ENCODE measurements at places on chromosomes 5 and 9.

GRCh38 chr9:3708751-3709150, 182.9 kb upstream of the RFX3 start:
- DNase-seq, result no peak

- DNase-seq, result no peak
Observed at GRCh38 chr5:8997542-8998070, 548.3 kb downstream of the SEMA5A start.

GRCh38 chr9:71908825-71909224, 2.2 kb downstream of the ABHD17B start:
- no peak for DNase-seq

- DNase-seq, result no peak
Observed at GRCh38 chr9:114055061-114055460, 23.0 kb downstream of the AMBP start.

DNA sequence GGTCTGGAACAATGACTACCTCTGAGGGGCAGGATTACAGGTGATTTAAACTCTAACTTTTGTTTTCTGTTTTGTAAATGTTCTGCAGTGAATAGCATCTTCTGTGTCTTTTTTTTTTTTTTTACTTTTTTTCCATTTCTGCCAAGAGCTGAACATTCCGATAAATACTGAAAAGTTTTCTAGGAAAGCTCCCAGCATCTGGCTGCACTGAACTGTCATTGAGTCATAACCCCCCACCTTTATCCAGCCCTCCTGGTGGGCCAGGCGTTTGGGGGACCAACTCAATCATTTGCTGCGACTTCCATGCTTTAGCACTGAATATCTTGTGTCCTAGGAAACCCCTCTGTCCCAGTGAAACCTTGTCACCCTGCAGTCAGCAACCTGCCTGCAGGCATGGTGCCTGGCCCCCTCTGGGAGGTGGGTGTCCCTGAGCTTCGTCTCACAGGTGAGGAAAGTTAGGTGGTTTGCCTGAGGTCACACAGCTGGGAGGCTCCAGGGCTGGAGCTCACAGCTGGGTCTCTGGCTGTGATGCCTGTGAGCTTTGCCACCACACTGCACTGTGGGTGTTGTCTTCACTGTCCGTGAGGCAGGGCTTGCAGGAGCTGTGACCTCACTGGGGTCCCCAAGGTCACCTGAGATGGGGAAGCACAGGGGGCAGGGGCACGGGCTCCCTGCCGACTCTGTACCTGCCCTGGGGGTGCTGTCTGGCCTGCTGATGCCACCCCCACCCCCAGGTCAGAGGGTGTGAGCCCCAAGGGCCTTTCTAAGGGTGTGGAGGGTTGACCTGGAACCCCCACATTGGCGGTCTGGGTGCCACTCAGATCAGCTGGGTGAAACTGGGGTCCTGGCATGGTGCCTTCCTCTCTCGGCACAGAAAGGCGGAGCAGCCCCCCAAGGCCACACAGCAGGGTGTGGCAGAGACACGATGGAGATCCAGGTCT, 14.1 kb downstream of the PLPP7 start:
- DNase-seq, result no peak

- no peak for DNase-seq
Observed at GRCh38 chr9:137611623-137612609, 6.4 kb downstream of the ARRDC1 start.

DNA sequence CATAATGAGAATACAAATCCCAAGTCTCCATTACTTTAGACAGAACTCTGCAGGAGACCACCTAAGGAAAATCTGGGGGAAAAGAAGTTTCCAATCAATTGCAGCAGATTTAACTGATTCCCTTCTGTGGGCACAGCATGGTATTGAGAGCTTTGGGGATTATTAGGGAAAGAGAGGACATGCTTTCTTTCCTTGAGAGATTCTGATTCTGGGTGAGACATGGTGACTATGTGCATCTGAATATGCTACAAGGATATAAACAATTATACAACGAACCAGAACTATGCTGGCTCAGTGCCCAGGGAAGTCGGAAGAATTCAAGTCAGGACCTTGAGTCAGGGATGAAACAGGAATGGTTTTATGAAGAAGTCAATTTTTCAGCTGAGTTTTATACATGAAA, 183.7 kb downstream of the PDE4D start:
- no peak for DNase-seq

DNA sequence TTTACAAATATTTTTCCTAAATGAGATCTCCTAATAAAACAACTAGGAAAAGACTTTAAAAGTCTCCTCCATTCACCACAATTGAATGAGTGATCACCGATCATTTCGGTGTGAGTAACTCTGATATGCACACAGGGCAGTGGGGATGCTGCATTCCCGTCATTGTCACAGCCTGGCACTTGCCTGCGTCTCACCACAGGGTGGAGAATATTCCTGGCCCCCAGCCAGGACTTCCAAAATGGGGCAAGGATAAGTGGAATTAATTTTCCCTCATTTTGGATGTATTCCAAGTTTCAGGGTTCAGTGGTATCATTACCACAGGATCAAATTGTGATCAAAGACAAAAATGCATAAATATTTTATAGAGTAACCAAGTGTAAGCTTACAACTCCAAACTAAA, 107.1 kb downstream of the CTNND2 start:
- DNase-seq, result no peak

DNA sequence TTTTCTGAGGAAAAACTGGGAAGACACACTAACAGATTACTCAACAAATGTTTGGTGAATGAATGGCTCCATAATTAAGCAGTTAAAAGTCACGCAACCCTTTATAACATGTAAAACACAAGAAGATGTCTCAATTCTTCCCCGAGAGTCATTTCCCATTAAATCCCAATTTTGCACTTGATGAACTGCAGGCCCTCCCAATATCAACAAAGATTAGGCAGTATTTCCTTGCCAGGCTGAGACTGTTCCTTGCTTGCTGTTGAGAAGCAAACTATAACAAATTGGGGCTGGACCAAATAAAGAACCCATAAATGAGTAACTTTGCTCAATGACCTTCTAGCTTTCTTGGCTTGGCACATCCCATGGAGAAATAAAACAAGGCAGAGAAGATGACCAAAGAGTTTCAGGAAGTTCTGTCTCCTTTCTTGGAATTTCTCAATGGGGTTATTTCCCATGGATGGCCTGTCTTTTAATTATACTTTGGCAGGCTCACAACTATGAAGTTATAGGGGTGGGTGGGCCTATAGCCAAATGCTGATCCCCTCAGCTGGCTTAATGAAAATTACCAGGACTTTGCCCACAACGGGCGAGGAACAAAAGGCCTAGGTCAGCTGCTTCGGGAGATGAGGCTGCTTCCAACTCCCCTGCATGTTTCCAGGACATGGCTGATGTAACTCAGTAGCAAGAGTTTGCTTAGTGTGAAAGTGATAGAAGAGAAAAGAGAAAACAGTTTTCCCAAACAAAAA, 243.1 kb upstream of the RFX3 start:
- no peak for DNase-seq

GRCh38 chr9:91736311-91736710, 213.7 kb downstream of the ROR2 start:
- no peak for DNase-seq

DNA sequence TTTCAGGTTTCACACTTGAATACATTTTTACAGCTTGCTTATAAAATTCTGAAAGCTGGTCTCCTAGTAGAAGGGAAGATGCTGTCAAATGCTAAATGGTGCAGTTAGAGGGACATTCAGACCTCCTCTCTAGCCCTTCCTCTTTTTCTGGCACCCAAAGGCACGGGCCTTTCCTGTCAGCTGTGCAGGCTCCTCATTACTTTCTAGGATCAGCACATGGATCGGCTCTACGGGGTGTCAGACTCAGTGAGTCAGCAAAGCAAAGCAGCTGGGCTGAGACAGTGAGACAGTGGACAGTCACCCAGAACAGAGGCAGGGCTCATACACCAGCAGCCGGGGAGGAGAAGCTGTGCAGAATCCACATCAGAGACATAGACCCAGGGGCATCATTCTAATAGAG, 80.0 kb upstream of the TNC start:
- no peak for DNase-seq

DNA sequence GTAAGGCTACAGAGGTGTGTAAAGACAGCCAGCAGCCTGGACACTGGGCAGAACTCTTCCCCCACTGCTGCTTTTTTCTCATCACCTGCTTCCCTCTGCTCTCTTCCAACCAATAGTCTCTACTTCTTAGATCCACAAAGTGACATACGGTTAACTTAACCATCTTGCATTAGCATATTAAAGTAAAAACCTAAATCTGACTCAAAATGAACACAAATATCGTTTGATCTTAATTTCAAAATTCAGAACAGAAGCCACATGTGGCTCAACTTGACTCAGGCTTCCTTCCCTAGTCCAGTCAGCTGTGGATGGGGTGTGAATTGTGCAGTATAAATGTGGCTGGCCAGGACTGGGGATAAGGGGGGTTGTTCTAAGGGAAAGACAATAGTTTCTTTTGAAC, 114.3 kb downstream of the STARD4 start:
- DNase-seq, result no peak

GRCh38 chr9:109422641-109423040, 75.5 kb downstream of the PTPN3 start:
- no peak for DNase-seq

- DNase-seq, result no peak
Observed at GRCh38 chr5:143562935-143563334, 159.4 kb upstream of the NR3C1 start.

DNA sequence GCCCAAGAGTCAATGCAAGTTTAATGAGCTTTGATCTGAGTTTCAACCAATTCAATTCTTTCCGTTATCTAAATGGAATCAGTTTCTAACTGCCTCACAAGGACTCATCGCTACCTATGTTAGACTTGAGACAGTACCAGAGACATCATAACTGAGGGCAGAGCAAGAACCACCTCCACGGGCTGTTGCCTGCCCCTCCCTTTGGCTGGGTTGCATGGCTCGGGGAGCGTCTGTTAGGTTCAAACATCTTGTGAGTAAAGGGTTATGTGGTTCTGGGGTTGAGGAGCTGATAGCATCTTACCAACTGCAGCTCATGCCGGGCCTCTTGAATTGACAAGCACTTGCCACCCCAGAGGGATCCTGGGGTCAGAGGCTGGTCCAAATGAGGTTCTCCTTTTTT, 457.9 kb downstream of the ENC1 start:
- no peak for DNase-seq

DNA sequence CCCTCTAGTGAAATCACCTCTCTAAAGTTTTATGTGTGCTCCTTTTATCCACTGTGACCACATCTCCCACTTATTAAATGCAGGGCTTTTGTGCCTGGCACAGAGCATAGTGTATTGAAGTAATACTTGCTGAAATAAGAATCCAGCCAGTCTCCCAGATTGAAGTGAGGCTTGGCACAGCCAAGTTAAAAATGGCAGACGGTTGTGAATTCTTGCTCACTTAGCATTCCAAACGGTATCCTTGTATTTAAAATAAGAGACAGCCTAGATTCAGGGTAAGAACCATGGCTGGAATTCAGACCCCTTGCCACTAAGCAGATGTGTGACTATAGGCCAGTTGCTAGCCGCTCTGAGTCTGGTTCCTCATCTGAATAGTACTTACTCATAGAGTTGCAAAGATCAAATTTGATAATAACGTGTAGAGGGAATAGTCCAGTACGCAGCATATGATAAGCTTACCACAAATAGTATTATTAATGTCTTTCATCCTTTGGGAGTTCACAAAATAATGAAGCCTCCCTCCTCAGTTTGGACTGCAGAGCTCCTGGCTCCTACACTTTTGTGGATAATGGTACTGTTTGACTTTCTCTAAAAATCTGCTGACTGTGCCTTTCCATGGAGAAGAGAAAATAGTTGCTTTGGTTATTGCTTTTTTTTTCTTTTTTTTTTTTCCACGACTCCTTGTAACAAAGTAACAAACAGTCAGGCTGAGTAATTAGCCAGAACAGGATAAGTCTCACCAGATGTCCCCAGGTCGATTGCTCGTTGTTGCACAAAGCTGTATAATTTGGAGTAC, 51.5 kb downstream of the FGF1 start:
- no peak for DNase-seq

DNA sequence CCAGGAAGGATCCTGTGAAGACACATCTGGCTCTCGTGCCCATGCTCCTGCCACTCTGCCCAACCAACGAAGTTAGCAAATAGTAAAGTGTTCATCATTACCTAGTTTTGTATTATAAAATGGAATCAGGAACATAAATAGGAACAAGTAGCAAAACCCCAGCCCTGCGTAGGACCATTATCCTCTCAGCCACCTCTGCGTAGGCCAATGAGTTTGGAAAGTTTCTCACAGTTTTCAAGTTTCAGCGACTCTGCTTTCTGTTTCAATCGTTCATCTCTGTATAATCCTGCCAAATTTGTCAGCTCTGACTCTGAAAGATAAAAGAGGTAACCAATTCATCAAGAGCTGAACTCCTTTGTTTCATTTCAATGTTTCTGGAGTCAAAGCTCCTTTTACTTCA, 10.1 kb upstream of the SPATA24 start:
- no peak for DNase-seq

- DNase-seq, result peak; percentile 50
Observed at GRCh38 chr9:136787690-136788400, 3.3 kb upstream of the TMEM141 start.

GRCh38 chr9:123710299-123710698, 219.6 kb downstream of the DENND1A start:
- no peak for DNase-seq

GRCh38 chr9:17021387-17021970, 113.4 kb upstream of the CNTLN start:
- DNase-seq, result no peak

- DNase-seq, result no peak
Observed at GRCh38 chr5:151208481-151208914, 15.4 kb downstream of the CCDC69 start.

GRCh38 chr5:157713830-157714595, 17.2 kb upstream of the THG1L start:
- DNase-seq, result no peak

DNA sequence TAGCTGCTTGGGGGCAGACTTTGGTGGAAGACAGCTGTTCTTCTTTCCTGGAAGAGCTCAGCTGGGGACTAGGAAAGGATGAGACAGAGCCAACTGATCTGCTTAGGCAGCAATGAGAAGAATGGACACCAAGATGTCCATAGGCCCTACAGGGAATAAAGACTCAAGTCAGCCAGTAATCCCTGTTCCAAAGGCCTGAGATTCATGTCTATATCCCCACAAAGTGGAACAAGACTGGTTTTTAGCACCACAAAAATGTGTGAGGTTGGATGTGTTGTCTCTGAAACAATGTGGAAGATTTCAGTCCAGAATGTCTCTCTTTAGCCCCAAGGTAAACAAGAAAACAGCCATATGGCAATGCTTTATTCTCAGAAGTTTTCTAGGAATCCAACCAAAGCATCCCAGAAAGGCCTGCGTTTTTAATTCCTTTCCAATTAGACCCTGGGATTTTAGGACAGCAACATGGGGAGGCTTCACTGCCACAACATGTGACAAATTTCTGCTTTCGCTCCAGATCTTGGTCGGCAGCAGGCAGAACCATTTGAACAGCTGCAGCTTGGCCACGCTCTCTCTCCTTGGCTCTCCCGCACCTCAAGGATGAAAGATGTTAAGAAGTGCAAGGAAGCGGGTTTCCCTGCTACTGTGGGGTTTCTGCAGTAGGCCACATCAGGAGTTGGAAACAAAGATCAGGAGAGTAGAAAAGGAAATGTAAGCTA, 245.1 kb downstream of the FSTL4 start:
- no peak for DNase-seq

GRCh38 chr5:42596817-42597216, 159.8 kb upstream of the CCDC152 start:
- DNase-seq, result no peak

Data from CD8-positive, alpha-beta memory T cell (primary cell).